ENCODE measurements at places on chromosomes 5 and 9. TPM values are rescaled to one million over a fixed set of nuclear protein-coding genes. Genes with fewer than 3 reads are reported as not detected.

PCDHB14 gene
- total RNA-seq, result 16.3 TPM

SMC2 gene
- 21.7 TPM for total RNA-seq

IFNK gene
- total RNA-seq, result not detected

PCDHB7 gene
- total RNA-seq, result 6.8 TPM

MLANA gene
- total RNA-seq, result not detected

IL9 gene
- total RNA-seq, result not detected

BTNL8 gene
- not detected for total RNA-seq

TRAF2 gene
- total RNA-seq, result 13.2 TPM

SPATA31A3 gene
- not detected for total RNA-seq

CCDC192 gene
- total RNA-seq, result not detected

BBLN gene
- total RNA-seq, result 24.9 TPM

CDH12 gene
- total RNA-seq, result 39.0 TPM

SLC25A2 gene
- total RNA-seq, result 0.36 TPM

CEP72 gene
- 7.1 TPM for total RNA-seq

DMGDH gene
- total RNA-seq, result 3.8 TPM

SLC36A3 gene
- total RNA-seq, result not detected

MAMDC2 gene
- 9.6 TPM for total RNA-seq

CFAP77 gene
- total RNA-seq, result 0.36 TPM

DEPDC1B gene
- total RNA-seq, result 14.2 TPM

HRH2 gene
- total RNA-seq, result 4.0 TPM

C5orf58 gene
- total RNA-seq, result not detected

LCN2 gene
- total RNA-seq, result not detected

IL33 gene
- total RNA-seq, result 10.3 TPM

NIM1K gene
- total RNA-seq, result 6.3 TPM

SH3RF2 gene
- 0.09 TPM for total RNA-seq

SAPCD2 gene
- 4.7 TPM for total RNA-seq

IL13 gene
- total RNA-seq, result not detected

RLN2 gene
- 1.4 TPM for total RNA-seq

PPP1R26 gene
- 20.1 TPM for total RNA-seq

MCIDAS gene
- total RNA-seq, result not detected

TRIM36 gene
- 68.9 TPM for total RNA-seq

TRIM7 gene
- total RNA-seq, result 3.0 TPM

CCDC171 gene
- 19.7 TPM for total RNA-seq

LHX3 gene
- not detected for total RNA-seq

PDE8B gene
- 6.4 TPM for total RNA-seq

All from cerebellum (tissue), 4 donors.